Right ventricle myocardium superior (tissue), 1 donor: ENCODE measurements at places on chromosomes 16 and 17. TPM values are rescaled to one million over a fixed set of nuclear protein-coding genes. Genes with fewer than 3 reads are reported as not detected.

The SOST gene
- total RNA-seq = not detected

The IGFALS gene
- total RNA-seq = 0.11 TPM

The CCP110 gene
- 6.1 TPM for total RNA-seq

The KRT24 gene
- total RNA-seq = not detected
